Stimulated activated CD4-positive, alpha-beta T cell treated with anti-CD3 and anti-CD28 coated beads, Interleukin-4, amount 100 ng/mL, for 4 hours (primary cell): ENCODE measurements at places on chromosomes 2 and 18.

DNA sequence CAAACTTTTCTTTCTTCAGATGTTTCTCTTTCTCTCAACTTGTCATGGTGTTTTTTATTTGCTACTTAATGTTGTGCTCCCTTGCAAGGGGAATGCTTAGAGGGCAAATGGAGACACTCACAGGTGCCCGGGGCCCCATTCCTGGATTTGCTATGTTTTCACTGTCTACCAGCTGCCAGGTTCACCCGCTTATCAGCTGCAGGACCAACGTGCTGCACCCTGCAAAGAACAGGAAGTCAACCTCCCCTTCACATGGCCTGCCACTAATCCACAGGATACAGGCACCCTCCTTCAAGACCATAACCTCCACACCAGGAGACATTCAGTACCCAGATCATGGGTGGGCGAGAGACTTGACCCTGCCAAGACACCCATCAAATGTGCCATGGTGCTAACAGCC lies 237.6 kb upstream of the STON1 start:
- no peak for DNase-seq

DNA sequence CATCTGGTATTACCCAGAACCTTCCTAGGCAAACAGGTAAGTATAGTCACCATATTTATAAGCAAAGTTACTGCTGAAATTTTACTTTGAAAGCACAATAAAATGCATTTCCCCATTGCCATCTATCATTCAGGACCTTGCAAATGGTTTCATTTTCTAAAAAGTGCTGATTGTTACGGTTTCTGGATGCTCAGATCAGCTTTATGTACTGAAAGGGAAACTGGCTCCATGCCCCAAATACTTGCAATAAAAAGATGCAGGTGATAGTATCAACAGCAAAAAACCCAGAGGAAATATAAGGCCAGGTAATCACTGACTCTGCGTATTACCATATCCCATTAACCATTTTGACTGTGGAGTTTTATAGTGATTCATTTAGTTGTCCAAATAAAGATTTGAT lies 1150.7 kb upstream of the CRIM1 start:
- DNase-seq = no peak

DNA sequence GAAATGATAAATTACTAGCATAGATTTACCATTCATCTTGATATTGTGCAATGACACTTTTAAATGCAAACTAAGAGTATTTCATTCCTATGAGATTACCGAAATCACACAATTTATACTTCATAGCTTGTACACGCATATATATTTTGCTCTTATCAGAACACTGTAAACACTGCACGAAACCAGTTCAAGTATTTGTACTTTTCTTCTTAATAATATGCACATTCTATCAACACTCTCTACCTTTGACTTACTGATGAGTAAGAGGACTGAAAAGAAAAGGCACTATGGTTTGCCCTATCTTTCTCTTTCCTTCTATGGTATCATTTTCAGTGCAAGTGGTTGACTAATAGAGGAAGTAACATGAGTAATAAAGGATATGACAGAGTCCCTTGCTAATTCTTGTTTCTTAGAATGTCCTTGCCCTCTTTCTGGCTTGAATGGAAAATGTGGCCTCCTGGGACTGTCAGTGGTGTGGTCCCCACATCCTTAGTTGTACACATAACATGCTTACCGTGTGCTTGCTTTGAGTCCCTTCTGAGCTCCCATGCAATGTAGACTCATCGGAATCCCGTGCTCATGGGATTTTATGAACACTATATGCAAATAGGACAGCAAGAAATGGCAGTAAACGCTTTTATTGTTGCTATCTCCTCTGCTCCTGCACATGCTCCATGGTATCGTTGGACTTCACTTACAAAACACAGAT lies 363.5 kb upstream of the TNP1 start:
- DNase-seq = no peak

GRCh38 chr2:240946654-240947053 lies 40.5 kb downstream of the CROCC2 start:
- no peak for DNase-seq

DNA sequence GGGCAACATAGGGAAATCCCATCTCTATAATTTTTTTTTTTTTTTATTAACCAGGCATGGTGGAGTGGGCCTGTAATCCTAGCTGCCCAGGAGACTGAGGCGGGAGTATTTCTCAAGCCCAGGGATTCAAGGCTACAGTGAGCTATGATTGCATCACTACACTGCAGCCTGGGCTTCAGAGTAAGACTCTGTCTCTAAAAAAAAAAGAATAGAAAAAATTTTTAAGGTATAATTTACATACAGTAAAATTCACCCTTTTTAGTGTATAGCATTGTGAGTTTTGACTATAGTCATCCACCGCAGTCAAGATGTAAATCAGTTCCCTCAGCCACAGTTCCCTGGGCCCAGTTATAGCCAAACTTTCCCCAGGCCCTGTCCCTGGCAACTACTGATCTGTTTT lies 57.1 kb upstream of the MSH6 start:
- DNase-seq = no peak

GRCh38 chr2:234257859-234258561 lies 207.5 kb downstream of the SPP2 start:
- peak; percentile 18 for DNase-seq

DNA sequence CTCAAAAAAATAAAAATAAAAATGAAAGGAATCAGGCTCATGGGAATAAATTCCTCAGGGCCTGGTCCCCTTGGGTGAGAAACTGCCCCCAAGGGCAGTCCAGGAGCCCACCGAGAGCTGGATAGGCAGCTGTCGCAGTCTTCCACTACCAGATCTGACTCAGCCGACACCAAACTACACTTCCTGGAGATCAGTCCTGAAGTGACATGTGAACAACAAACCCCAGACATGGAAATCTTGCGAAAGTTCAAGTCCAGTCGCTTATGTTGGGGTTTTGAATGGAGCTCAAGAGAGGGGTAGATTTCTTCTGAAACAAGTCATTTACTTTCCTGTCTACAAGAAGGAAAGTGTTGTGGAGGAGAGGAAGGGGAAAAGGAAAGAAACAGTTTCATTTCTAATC lies 12.9 kb downstream of the ADCY3 start:
- no peak for DNase-seq

- DNase-seq = no peak
These were observed 66.2 kb downstream of the STAT1 start for GRCh38 chr2:190947711-190948251.

GRCh38 chr2:207233731-207234130 lies 68.0 kb upstream of the KLF7 start:
- no peak for DNase-seq

DNA sequence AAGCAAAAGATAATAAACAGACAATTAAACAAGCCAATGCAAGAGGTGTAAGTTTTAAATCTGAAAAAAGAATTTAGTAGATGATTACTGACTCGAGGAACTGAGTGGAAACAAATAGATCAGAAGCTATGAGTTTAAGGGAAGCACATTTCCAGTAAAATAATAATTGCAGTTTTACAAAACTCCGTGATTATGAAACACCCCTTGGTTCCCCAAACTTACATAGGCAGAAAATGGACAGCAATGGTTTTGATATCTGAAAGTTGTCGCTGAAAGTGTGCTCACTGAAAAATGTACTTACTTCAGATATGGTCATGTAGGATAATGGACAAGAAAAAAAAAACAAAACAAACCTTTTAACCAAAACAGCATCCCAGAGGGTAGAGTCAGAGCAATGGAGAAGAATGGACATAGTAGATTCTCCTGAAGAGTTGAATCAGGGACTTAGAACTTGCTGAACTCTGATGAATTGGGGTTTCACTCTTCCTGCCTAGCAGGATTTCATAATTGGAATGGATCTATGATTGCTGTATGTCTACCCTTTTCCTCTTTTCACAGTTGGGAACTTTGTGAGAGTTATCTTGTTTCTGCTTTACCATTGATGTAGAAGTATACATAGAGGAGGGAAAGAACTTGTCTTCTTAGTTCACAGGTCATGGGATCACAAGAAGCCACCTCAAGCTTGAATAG lies 305.6 kb upstream of the ZEB2 start:
- DNase-seq = no peak

GRCh38 chr2:179981085-179981484 lies 26.0 kb downstream of the CWC22 start:
- no peak for DNase-seq

- DNase-seq = no peak
These were observed 37.0 kb downstream of the KCNF1 start for GRCh38 chr2:10948606-10949230.

- peak; percentile 86 for DNase-seq
These were observed 6.7 kb downstream of the SP9 start for GRCh38 chr2:174341293-174341994.

- DNase-seq = no peak
These were observed 87.3 kb downstream of the ACAA2 start for GRCh38 chr18:49725809-49726674.

DNA sequence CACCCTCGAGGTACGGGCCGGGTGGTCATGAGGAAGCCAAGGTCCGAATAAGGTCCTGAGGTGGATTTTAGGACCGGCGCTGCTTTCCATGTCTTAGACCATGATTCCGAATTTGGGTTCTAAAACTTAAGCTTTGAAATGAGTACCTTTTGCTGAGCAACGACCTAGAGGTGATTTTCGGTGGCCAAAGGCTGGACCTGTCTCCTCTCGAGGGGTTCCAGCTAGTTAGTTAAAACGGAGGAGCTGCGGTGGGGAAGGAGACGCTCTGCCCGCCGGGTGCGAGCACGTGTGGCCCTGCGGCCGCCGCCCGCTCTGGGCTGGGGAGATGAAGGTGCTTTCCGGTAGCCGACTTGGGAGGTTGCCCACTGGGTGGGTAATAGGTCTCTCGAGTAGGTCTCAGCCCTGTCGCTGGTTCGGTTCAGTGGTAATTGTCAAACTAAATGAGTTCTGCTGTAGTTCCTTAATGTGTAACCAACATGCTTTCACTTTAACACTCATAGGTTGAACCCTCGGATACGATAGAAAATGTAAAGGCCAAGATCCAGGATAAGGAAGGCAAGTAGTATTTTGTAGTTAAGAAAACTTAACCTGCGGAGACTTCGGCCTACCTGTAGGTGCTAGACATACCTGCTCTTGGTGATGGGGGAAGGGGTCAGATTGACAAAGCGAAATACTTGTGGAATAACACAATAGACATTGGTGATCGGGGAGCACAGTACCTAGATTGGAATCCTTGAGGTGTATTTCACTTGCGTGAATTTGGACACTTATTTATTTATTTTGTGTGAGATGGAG lies 572 bp downstream of the RPS27A start:
- DNase-seq = peak; percentile 50
